ENCODE measurements at places on chromosomes 13 and 19.
A peak's percentile ranks its signal among the peaks of the same experiment; 100 is the strongest.

- no peak for DNase-seq
Measured at GRCh38 chr13:47211106-47211505, 314.3 kb upstream of the HTR2A start.

- no peak for DNase-seq
Measured at GRCh38 chr13:31997641-31998040, 33.9 kb upstream of the FRY start.

GRCh38 chr19:6738787-6739389 is 592 bp upstream of the TRIP10 start:
- no peak for DNase-seq

DNA sequence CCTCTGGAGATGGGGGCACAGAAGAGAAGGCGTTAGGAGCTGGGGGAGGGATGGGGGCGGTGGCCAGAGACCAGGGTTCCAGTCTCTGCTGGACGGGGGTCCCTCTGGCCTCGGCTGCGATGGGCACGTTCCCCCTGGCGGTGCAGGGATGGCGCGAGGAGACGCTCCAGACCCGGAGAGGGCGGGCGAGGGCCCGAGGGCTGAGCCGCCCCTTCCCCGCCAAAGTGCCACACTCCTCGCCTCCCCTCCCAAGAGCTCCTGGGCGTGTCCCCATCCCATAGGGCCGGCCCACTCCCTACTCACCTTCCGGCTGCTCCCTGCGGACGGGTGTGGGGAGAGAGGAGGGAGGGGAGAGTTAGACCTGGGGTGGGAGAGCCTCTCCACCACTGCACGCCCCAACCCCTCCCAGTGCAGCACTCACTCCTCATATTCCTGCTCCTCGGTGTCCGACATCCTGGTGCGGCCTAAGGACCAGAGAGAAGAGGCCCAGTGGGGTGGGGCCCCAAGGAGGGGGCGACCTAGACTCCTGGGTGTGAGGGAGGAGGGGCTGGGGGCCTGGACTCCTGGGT is 2.2 kb downstream of the TNNT1 start:
- no peak for DNase-seq

GRCh38 chr19:662207-662961 is 630 bp downstream of the RNF126 start:
- no peak for DNase-seq

DNA sequence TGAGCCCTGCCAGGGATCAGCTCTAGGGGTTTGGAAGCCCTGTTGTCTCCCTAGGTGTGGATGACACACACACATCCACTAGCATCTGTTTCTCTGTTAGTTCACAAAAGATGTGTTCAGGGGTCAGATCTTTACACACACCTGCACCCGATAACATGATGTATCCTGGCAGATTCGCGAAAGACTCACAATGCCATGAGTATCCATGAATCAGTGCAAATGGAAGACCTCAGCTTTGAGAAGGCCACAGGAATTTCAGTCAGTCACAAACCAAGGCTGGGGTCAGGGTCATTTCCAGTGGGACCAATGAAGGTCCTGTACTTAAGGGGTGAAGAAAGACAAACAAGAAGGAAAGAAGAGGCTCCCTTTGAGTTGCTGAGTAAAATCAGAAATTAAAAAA is 898.2 kb downstream of the UQCRFS1 start:
- DNase-seq = no peak

- no peak for DNase-seq
Measured at GRCh38 chr19:31543456-31543855, 194.2 kb upstream of the TSHZ3 start.

DNA sequence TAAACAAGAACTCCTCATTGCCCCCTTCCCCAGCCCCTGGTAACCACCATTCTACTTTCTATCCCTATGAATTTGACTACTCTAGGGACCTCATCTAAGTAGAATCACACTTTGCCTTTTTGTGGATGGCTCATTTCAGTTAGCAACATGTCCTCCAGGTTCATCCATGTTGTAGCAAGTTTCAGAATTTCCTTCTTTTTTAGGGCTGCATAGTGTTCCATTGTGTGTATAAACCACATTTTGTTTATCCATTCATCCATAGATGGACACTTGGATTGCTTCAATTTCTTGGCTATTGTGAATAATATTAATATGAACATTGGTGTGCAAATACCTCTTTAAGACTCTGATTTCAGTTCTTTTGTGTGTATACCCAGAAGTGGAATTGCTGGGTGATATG is 4.8 kb upstream of the DHRS12 start:
- DNase-seq = no peak

DNA sequence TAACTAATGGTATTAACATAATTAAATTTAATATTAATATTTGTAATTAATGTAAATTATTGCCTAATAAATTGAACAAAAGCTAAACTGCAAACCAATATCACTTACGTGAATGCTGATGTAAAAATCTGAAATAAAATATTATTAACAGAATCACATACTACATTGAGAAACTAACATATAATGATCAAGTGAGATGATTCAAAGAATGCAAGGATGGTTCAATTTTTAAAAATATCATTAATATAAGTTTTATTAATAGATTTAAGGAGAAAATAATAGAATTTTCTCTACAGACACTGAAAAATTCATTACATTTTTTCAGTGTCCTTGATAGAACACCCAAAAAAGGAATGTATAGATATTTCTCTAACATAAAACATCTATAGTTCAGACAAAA is 23.5 kb upstream of the EBPL start:
- DNase-seq = no peak

GRCh38 chr13:26019881-26020870 is 31.6 kb downstream of the SHISA2 start:
- DNase-seq = no peak

DNA sequence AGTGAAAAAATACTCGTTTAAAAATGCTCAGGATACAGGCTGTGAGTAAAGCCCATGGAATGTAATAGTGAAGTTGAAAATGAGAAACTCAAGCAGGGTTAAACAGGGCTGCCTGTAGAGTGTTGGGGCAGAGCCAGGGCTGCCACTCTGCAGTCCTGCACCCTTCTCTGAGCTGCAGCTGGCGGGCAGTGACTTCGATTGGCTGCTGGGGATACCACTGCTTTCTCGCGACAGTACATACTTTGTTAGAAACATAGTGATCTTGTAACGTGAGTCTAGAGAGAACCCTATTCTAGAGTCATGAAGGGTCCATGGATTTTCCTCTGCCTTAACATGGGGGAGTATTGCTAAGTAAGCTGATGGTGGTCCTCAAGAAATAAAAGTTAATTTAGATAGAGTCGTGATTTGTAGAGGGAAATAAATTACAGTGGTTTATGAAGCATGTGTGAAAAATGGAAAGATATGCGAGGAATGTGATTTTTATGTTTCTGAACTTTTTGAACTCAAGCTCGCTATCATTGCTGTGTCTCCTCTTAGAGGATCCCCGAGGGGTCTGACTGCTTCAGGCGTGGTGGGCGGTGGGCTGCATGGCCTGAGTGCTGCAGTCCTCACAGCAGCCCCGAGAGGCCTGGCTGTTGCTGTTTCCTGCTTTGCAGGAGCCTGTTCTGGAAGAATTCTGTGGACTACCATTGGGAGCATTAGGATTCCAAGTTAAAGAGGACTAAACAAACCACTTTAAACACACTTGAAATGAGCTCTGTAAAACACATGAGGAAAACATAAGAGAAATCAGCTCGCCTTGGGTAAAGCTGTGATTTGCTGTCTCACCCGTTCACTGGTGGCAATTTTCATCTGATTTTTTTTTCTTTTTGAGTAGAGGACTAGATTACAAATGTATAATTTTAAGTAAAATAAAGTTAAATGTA is 95.7 kb downstream of the ARHGEF7 start:
- peak; percentile 22 for DNase-seq

GRCh38 chr19:42313096-42313839 is at the start of gene TMEM145:
TSS of gene TMEM145 (plus strand) at chr19:42313309. CDS start at chr19:42313377, 68 bp downstream.
- peak; percentile 49 for DNase-seq

DNA sequence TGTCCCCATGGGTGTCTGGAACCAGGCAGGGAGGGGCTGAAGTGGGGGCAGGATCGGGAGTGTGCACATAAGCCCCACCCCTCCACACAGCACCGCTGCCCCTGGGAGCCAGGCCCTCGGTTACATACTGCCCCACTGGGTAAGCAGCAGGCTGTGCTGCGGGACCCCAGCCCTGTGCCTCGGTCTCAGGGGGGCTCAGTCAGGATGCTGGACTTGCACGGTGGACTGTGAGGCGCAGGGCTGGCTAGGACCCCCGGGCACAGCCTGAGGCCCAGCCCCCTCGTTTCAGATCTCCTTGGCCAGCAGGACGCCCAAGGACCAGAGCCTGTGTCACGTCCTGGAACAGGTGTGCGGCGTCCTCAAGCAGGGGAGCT is 16.3 kb downstream of the MPND start:
- no peak for DNase-seq

- no peak for DNase-seq
Measured at GRCh38 chr19:38684862-38685665, 37.6 kb downstream of the ACTN4 start.

GRCh38 chr13:20787180-20787579 is 13.4 kb upstream of the EEF1AKMT1 start:
- no peak for DNase-seq

GRCh38 chr13:74280093-74280794 is 146.0 kb upstream of the KLF12 start:
- no peak for DNase-seq

DNA sequence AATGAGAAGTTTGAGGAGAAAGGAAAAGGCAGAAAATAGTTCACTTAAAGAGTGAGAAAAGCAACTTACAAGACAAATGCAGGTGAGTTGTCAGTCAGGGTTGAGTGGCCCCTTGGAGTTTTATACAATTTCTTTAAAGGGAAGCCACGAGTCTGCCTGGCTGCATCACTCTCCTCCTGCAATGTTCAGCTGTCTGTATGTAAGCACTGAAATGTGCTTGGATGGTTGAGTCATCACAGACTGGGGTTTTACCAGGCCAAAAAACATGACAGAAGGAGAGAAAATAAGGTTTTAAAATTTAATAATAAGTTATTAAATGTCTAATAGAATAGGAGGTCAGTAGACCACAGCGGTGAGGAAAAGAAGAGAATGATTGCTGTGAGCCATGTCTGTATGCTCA is 51.0 kb upstream of the FGF14 start:
- no peak for DNase-seq

GRCh38 chr19:39154629-39155100 is 29.1 kb downstream of the PAK4 start:
- no peak for DNase-seq

- no peak for DNase-seq
Measured at GRCh38 chr19:38650911-38651584, 3.6 kb downstream of the ACTN4 start.

- no peak for DNase-seq
Measured at GRCh38 chr19:18637673-18638630, 1.1 kb downstream of the KLHL26 start.

DNA sequence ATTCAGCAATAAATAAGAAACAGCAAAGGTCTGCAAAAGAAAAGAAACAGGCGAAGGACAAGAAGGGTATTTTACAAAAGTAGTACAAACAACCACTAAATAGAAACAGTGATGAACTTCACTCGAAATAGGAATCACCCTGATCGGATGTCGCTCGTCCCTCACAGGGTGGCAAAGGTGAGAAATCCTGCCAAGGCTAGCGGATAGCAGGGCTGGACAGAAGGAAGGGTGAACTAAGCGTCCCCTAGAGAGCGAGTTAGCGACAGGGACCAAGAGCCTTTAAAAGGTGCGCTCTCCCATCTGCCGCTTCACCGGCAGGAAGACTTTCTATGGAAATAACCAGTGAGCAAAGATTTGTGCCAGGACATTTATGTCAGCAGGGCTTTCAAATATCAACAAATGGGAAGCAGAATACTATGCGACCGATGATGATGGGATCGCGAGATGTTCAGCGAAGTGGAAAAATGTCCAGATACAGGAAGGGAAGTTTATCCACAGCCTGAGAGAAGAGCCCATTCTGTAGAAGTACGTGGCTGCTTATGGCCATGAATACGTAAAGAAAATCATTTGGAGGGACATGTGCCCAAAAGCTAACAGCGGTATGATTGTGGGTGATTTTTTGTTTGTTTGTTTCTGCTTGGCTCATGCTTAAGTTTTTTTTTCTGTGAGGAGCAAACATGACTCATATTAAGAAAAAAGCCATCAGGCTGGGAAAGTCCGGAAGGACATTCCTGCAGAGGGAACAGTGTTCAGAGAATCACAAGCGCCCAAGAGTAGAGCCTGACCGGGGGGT is 18.9 kb downstream of the ELAVL1 start:
- no peak for DNase-seq

GRCh38 chr19:47113850-47114651 is 475 bp upstream of the ZC3H4 start:
- no peak for DNase-seq

- DNase-seq = no peak
Measured at GRCh38 chr19:31220540-31220939, 128.7 kb downstream of the TSHZ3 start.

- DNase-seq = no peak
Measured at GRCh38 chr19:41960973-41961372, 1.9 kb upstream of the RABAC1 start.

- DNase-seq = no peak
Measured at GRCh38 chr13:76775088-76775740, 111.0 kb downstream of the KCTD12 start.

GRCh38 chr13:73872397-73872796 is 261.8 kb downstream of the KLF12 start:
- DNase-seq = no peak

DNA sequence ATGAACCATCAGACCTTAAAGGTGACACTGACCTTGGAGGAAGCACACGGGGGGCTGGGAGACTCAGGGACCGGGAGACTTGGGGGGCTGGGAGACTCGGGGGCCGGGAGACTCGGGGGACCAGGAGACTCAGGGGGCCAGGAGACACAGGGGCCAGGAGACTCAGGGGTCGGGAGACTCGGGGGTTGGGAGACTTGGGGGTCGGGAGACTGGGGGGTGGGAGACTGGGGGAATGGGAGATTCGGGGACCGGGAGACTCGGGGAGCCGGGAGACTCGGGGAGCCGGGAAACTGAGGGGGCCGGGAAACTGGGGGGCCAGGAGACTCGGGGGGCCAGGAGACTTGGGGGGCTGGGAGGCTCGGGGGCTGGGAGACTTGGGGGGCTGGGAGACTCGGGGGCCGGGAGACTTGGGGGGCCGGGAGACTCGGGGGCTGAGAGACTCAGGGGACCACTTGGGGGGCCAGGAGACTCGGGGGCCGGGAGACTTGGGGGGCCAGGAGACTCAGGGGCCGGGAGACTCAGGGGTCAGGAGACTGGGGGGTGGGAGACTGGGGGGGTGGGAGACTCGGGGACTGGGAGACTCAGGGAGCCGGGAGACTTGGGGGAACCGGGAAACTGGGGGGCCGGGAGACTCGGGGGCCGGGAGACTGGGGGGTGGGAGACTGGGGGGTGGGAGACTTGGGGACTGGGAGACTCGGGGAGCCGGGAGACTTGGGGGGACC is 62.9 kb downstream of the RASA3 start:
- DNase-seq = no peak

GRCh38 chr19:54517483-54517882 is 14.9 kb downstream of the LAIR2 start:
- DNase-seq = no peak

- no peak for DNase-seq
Measured at GRCh38 chr13:21450936-21451335, 8.2 kb downstream of the ZDHHC20 start.

- DNase-seq = no peak
Measured at GRCh38 chr13:95676105-95676761, 706 bp upstream of the DNAJC3 start.

GRCh38 chr13:44079413-44080205 is 199.9 kb downstream of the LACC1 start:
- DNase-seq = no peak

- no peak for DNase-seq
Measured at GRCh38 chr13:29943273-29943672, 92.9 kb upstream of the UBL3 start.

GRCh38 chr19:1360818-1361461 is 22.8 kb upstream of the NDUFS7 start:
- peak; percentile 52 for DNase-seq

Data from occipital lobe (tissue), 3 donors.